ENCODE measurements at places on chromosomes 2 and 18.

DNA sequence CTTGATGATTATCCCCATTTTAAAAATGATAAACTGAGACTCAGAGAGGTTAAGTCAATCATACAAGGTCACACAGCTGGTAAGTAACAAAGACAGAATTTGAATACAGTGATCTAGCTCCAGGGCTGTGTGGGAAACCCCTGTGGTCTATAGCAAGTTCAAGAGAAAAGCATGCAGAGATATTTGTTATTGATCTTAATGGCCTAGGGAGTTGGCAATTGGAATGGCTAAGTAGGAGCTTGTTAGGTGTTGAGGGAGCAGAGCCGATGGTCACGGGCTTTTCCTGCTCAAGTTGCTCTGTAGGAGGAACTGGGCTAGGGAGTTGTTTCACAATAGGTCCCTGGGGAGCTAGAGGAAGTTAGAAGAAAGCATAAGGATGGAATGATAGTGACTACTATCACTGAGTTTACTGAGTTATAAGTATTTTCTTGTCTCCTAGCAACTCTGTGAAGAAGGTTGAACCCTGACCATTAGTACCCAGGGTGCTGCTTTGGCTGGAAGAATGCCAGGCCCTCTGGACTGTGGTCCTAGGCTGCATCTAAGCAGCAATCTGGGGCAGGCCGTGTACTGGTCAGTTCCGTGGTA, 30.0 kb downstream of the RNF125 start:
- no peak for DNase-seq

- DNase-seq, result no peak
Measured at GRCh38 chr2:238643400-238643907, 204.4 kb upstream of the TWIST2 start.

DNA sequence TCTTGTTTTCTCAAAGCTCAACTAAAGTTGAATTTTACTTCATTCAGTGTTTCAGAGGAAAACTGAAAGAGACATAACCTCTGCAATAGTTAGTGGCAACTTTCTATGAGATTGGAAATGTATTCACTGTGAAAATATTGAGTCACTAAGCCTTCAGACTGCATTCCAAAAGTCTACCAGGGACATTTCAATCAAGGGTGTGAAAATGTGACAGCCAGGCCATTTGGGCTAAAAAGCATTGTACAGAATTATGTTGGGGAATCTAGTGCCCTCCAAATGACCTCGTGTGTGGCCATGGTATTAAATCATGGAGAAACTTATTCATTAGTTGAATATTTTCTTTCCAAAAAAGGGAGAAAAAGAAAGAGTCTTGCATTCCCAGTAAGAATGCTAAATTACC, 251.9 kb downstream of the GRB14 start:
- DNase-seq, result no peak

DNA sequence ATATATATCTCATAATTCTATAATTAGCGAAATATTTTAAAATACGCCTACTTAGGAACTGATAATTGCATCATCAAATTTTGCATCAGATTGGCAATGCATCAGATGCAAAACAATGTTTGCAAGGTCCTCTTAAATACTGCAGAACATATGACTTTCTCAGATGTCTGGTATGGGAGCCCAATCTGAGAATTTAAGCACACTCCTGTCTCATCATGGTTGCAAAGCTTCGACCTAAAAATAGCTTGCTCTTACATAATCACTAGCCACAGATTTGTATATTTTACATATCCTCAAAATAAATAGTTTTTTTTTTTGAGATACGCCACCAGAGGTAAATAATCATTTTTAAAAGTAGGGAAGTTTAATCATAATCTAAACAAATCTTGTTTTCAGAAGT, 123.2 kb downstream of the CABYR start:
- no peak for DNase-seq

DNA sequence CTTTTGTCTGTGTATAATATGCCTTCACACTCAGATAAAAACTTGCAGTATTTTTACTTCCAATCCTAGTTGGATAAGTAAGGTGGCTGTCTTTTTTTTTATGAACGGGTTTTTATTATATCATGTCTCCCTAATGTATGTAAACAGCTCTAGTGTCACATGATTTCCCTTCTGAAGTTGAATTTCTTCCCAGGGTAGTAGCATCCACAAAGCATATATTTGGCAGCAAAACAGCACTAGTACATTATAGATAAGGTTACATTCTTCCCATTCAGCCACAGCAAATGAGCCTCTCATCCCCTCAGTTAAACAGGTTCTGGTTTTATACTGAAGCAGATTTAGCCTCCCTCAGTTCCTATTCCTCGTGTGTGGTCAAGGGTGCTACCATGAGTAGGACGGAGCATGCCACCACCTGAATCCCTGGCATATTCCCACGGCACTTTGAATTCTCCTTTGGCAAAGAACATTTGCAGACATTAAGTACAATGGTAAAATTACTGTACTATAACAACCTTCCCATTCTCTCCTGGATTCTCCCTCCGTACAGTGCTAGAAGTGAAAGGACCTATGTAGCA, 15.4 kb upstream of the DTNA start:
- DNase-seq, result no peak

Measured in activated CD4-positive, alpha-beta T cell treated with anti-CD3 and anti-CD28 coated beads, Interleukin-2, amount 50 U/mL, for 24 hours (primary cell).